ENCODE measurements at places on chromosomes 5 and 9. TPM values are rescaled to one million over a fixed set of nuclear protein-coding genes. Genes with fewer than 3 reads are reported as not detected.

Gene CDKN2B
- 0.82 TPM for total RNA-seq

Gene NUTM2G
- total RNA-seq: not detected

Gene WWC1
- total RNA-seq: 2.2 TPM

Gene GPR21
- total RNA-seq: 0.58 TPM

Gene SNX24
- 16.0 TPM for total RNA-seq

Gene CETN3
- total RNA-seq: 27.8 TPM

Gene PCDHGA8
- total RNA-seq: 8.5 TPM

Gene ZMAT2
- 35.5 TPM for total RNA-seq

Gene GRIA1
- total RNA-seq: 0.14 TPM

Gene PGM5
- total RNA-seq: 190 TPM

Gene TRAF1
- 2.6 TPM for total RNA-seq

Gene EPB41L4B
- total RNA-seq: 13.9 TPM

Gene ADAMTSL1
- total RNA-seq: 1.7 TPM

Gene SKP2
- 4.6 TPM for total RNA-seq

All from left ventricle myocardium inferior (tissue), 1 donor.